ENCODE measurements at places on chromosomes 1 and 21.
A peak's percentile ranks its signal among the peaks of the same experiment; 100 is the strongest.

GRCh38 chr1:156502894-156503697 lies 2.5 kb upstream of the MEF2D start:
- peak; percentile 83 for DNase-seq

GRCh38 chr1:25664357-25665199 lies 48.0 kb downstream of the MAN1C1 start:
- no peak for DNase-seq

DNA sequence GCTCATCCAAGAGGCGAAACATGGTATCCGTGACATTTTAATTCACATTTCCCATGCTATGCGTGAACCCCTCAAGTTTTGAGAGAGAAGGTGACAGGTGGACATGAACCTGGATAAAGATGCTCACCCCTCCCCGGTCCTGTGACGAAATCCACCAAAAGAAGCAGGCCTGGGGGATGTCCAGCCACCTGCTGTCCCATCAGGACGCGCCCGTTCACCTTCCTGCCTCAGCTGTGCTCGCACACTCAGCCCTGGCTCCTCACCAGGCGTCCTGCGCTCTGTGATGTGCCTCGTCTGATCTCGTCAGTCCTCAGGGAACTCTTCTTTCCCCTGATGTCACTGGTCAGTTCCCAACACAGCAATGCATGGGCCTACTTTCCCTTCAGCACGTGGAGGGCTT lies 10.3 kb downstream of the FHAD1 start:
- no peak for DNase-seq

DNA sequence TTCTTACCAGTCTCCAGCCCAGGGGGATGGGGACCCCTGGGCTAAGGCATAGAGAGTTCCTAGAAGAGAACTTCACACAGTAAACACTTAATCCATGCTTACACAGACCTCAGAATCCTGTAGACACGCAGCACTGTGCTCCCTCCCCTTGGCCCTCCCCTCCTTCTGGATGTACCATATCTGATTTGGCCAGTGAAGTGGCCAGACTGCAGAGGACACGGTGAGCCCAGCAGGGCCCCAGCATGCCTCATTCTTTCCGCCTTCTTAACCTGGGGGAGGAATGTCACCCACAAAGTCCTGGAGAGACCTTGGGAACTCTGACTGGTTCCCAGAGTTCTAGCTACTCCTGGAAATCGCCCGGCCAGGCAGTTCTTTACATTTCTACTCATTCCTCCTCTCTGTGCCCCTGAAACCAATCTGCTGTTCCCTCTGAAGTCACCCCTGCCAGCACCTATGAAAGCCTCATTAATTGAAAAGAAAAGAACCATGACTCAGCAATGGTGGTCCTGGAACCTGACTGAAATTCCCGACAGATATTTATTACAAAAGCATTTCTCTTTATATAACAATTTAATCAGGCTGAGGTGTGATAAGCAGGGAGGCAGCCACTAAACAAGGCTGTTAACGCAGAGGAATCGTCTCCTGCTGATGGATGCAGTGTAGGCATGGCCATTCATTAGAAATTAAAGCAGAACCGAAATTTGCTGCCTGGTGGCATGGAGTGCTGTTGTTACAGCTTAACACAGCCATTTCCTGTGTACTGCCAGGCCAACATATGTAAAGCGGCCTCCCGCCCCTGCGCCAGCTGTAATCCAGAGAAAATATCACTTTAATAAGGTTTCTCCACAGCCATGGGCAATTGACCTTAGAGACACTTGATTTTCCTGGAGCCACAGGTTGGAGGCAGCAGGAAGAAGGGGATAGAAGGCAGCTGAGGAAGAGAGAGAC lies 74.6 kb upstream of the KCND3 start:
- no peak for DNase-seq

DNA sequence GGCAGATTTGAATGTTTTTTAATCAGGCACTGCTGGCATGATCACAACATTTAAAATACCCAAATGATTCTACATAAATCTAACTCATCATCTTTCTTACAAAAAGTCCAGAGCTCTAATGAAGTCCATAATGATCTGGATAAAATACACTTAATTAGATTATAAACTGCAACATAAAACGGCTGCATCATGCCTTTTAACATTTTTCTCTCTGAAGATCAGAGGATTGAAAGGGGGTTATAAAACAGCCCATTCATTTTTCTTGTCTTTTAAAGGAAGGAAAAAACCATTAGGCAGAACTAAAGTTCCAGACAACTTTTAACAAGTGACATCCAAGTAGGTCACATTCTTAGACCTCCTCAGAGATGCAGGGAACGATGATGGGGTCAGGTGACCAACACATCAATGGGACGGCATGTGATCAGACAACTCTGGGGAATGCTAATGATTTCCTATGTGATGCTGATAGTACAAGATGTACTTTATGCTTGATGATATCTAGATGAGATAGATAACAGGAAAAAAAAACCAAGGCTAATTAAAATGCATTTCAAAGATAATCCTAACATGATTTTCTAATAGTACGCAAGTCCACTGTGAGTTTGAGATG lies 455.1 kb downstream of the SMYD3 start:
- no peak for DNase-seq

- DNase-seq = no peak
Observed at GRCh38 chr1:119603695-119604094, 44.4 kb downstream of the ZNF697 start.

- DNase-seq = no peak
Observed at GRCh38 chr1:231465051-231465450, 43.0 kb upstream of the EGLN1 start.

GRCh38 chr1:77649127-77649526 lies 33.3 kb downstream of the ZZZ3 start:
- no peak for DNase-seq

GRCh38 chr1:201739492-201740085 lies 89.4 kb upstream of the IPO9 start:
- no peak for DNase-seq

DNA sequence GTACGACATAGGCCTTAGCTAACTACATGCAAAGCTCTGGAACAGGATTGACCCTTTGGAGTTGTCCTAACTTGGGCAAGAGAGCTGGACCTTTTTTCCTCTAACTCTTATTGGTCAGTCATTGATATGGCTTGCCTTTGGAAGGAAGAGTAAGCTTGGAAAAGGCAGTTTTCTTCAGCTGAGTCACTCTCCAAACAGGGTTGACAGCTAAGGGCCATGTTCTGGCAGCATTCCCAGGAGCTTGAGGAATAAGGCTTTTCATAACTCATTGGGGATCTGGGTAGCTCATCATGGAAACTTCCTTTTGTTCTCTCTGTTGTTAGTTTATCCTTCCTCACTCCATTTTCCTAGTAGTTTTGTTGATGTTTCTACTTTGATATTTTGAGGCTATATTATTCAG lies 14.5 kb upstream of the ERRFI1 start:
- peak; percentile 82 for DNase-seq

DNA sequence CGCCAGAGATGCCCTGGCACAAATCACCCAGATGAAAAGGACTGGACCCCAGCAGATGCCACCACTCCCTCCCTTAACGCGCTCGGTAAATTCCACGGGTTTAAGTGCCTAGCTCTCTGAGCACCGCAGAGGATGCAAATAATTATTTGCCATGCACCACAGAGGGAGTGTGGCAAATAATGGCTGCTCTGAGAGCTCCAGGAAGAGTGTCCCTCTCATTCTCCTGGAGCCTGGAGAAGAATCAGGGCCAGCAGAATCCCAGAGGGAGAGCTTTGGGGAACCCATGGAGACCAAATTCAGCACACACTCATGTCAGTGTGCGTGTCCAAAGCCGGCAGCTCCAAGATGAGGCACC lies 667 bp downstream of the HHIPL2 start:
- no peak for DNase-seq

GRCh38 chr1:61160526-61160925 lies 78.2 kb downstream of the NFIA start:
- DNase-seq = no peak

DNA sequence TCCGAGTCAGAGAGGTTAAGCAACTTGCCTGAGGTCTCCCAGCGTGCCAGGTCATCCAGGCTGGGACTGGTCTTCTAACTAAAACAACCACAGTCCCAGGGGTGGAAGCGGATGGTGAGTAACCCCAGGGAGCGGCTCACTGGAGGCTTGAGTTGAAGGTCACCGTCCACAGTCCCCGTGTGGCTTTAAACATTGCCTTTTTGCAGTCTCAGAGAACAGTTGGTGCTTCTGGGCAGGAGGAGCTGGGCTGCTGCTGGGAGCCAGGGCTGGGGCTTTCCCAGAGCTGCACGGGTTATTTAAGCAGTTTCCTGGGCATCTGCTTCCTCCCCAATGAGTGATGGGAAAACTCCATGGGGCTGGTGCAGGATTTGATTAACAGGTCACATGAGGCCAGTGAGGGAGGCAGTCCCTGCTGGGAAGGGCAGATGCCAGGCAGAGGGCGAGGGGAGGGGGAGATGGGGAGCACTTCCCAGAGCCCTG lies 12.3 kb downstream of the ARHGEF10L start:
- DNase-seq = no peak

- DNase-seq = no peak
Observed at GRCh38 chr1:48033495-48034045, 36.4 kb upstream of the TRABD2B start.

GRCh38 chr1:25556791-25557476 lies 13.5 kb downstream of the LDLRAP1 start:
- DNase-seq = peak; percentile 40

GRCh38 chr21:33395891-33396331 lies 7.3 kb upstream of the IFNGR2 start:
- DNase-seq = peak; percentile 41

GRCh38 chr1:94599095-94599813 lies 57.7 kb upstream of the F3 start:
- no peak for DNase-seq

DNA sequence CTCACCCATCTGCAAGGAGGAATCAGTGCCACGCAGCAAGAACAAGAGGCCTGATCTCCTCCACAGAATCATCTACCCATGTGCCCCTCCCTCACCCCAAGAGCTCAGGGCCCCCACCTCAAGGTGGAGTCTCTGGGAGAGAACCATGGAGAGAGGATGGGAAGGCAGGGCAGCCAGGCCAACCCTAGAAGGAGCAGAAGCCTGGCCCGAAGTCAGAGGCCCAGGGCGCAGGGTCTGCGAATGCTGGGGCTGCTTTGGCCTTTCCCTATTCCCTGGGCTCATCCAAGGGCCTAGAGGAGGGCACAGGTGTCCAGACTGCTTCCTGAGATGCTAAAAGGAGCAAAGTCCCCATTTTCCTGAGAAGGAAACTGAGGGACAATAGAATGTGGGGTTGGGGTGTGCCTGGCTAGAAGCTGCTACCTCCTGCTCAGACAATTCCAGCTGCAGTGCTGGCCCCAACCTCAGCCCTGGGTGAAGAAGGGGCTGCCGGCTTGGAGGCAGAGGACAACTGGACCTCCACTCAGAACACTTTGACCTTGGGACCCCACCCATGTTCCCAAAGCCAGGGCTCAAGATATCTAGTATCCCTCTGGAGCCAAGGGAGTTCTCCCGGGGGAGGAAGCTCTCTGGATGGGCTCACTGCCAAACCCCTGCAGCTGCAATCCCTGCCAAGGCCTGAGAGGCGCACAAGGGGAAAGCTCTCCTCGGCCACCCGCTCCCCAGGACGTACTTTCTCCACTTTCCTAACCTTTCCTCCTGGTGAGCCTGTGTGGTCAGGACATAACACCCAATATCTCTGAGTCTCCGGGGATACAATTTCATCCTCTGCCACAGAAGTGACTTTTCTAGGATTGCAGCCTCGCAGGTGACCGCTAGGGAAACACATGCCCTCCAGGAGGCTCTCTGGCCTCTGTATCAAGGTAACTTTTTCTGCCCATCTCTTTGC lies 16.6 kb upstream of the LEMD1 start:
- peak; percentile 88 for DNase-seq

DNA sequence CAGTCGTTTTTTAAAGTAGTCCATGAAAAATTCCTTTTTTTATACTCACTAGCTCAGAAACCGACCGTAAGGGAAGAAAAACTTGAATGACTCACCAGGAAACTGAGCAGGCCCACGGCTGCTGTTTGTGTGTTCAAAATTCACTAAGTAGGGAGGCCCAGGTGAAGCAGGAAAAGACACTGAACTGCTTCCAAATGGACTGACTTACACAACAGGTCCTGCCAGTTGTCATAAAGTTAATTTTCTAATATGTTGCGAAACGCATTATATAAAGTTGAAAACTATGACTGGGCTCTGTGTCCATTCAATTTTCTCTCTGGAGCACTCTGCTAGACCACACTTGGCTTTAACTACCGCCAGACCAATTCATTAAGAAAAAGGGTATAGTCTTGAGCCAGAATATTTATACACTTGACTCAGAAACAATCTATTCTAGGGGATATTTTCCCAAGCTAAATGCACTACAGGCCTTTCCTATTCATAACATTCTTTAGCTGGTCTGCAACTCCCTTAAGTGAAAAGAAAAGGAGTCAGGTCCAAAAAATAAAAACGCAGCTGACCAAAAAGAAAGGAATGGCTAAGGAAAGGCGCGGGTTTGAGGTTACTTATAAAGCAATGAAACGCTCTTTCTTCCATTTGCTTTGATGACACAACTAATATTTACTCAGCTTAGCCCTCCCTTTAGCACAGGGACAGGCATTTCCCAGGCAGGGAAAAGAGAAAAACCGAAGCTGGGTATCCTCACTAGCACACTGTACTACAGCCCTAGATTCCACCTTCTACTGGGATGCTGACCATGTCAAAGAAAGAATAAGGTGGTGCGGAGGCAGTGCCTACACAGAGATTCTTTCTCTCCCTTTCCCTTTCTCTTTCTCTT lies 306.3 kb upstream of the ESRRG start:
- DNase-seq = peak; percentile 27

DNA sequence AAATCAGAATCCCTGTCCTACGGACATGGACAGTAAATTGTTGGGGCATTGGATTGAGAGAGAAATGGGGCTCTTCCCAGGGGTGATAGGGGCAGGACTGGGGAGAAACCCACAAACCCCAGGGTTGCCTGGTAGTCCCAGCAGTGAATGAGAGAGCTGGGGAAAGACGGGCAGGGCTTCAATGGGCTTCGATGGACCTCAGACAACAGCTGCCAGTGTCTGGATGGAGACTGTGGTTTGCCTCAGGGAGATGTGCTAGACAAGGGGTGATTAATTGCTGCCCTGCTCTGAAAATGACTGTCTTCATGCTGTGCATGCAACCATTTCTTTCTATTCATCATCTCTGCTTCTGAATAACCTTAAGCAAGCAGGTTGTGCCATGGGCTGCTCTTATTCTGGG lies 7.4 kb downstream of the GPR25 start:
- peak; percentile 1 for DNase-seq

GRCh38 chr1:213425376-213426030 lies 374.5 kb downstream of the RPS6KC1 start:
- no peak for DNase-seq

DNA sequence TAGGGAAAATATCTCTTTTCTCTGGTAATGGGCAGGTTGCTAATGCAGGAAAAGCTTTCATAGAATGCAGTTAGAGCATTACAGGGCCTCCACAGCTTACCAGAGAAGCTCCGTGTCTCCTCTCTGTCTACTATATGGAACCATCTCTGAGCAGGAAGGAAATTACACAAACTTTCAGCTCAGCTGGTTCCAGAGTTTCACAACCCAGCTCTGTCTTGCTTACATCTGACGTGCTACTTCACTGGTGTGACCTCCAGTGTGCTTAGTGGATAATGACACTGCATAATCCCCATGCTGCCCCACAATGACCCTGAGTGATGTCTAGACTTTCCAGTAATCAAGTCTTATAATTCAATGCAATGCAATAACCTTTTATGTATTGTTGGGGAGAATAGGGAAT lies 4.3 kb upstream of the FGGY start:
- DNase-seq = peak; percentile 42

All from AG08396 (cell line).